Fibroblast of gingiva (primary cell): ENCODE measurements at places on chromosomes 1 and 21.
A peak's percentile ranks its signal among the peaks of the same experiment; 100 is the strongest.

- no peak for DNase-seq
These were observed 9.3 kb downstream of the CDC14A start for GRCh38 chr1:100361511-100362089.

GRCh38 chr1:111203681-111204200 lies 3.3 kb upstream of the DENND2D start:
- DNase-seq: peak; percentile 40

DNA sequence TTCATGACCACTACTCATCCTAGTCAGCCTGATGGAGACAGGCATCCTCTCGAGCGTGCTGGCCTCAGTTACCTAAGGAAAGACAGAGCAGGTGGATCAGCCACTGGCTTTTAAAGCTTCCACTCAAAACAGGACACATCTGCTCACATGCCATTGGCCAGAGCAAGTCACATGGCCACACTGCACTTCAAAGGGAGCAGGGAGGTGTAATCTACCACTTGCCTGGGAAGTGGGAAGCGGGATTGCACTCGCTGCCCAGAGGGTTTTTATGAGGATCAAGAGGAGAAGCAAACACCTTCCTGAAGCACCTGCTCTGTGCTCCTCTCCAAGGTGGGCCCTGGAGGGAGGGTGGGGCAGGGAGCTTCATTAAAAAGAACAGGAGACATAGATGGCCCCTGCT lies 108.0 kb downstream of the TAS1R2 start:
- DNase-seq: no peak

DNA sequence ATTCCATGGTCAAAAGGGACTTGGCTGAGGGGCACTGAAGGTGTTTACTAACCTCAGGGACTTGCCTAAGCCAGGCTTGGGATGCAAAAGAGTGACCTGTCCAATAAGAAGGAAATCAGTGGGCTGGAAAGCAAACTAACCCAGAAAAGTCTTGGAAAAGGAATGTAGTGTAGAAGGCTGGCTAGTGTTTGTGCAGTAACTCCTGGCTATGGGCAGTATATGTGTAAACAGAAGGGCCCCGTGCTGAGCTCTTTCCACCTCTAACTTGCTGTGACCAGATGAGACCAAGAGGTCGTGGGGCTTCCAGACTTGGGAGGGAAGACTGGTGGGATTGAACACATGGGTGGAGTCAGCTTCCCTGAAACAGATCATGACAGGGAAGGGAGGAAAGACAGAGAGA lies 4.1 kb downstream of the MINDY1 start:
- no peak for DNase-seq

DNA sequence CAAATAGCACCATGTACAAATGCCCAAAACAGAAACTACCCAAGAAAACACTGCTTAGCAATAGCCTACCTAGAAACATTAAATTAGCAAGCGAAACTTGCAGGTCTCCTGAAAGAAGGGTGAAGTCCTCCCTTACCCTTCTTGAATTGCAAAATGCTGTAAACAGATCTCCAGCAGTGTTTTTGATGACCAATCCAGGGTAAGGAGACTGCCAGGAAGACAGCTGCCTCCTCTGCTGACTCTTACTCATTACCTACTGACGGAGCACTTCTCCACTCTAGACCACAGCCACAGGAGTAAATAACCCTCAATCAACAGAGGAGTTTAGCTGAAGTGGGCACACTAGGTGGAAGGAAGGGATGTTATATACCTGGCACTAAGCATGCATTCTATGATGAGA lies 32.2 kb upstream of the GADD45A start:
- DNase-seq: peak; percentile 88

GRCh38 chr1:200970771-200971427 lies 52.6 kb downstream of the KIF21B start:
- no peak for DNase-seq

- no peak for DNase-seq
These were observed 216.0 kb downstream of the SLC45A1 start for GRCh38 chr1:8533907-8534306.

GRCh38 chr1:2405588-2406295 lies 6.6 kb downstream of the PEX10 start:
- DNase-seq: no peak

GRCh38 chr1:83509301-83509781 lies 489.6 kb downstream of the TTLL7 start:
- no peak for DNase-seq

DNA sequence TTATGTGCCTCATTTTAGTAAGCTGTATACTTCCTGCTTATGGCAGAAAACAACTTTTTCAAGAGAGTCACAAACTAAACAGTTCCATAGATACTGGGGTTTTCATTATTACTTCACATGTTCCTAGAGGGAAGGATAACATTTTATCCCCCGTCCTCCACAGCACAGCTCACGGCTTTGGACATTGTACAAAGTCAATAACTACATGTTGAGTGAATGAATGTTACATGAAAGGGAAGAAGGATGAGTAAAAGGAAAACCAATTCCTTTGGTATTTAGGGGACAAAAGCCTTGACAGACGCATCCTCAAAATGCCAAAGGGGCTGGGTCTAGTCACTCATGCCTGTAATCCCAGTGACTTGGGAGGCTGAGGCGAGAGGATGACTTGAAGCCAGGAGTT lies 14.8 kb downstream of the PI4KB start:
- peak; percentile 57 for DNase-seq

DNA sequence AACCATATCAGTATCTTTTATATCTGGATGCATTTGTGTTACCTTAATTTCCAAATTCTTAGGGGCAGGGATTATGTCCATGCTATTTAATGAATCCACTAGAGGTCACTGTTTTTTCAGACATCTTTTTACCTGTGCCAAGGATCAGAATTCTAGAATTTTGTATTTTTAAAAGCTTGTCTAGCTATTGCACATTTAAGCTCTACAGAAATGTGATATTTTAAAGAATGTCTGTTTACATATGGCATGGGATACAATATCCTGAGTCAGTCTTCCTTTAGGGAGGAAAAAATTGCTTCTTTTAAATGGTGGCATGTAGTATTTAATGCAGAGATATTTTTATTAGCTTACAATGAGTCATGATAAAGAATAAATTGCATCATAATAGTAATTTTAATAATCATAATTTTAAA lies 11.3 kb downstream of the RPAP2 start:
- peak; percentile 11 for DNase-seq

DNA sequence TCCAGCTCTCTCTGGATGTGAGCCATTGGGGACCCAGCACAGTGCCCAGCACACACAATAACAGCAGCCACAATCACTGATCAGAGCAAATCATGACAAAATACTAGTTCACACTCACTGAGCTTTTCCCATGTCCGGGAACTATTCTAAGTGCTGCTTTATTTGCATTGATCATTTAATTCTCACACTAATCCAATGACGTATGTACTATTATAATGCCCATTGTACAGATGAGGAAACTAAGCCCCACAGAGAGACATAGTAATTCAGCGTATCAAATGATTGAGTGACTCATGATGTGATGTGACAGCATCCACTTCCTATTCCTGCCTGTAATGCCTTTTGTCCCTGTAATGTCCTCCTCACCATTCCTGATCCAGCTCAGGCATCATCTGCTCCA lies 1.9 kb upstream of the S100A8 start:
- DNase-seq: no peak

DNA sequence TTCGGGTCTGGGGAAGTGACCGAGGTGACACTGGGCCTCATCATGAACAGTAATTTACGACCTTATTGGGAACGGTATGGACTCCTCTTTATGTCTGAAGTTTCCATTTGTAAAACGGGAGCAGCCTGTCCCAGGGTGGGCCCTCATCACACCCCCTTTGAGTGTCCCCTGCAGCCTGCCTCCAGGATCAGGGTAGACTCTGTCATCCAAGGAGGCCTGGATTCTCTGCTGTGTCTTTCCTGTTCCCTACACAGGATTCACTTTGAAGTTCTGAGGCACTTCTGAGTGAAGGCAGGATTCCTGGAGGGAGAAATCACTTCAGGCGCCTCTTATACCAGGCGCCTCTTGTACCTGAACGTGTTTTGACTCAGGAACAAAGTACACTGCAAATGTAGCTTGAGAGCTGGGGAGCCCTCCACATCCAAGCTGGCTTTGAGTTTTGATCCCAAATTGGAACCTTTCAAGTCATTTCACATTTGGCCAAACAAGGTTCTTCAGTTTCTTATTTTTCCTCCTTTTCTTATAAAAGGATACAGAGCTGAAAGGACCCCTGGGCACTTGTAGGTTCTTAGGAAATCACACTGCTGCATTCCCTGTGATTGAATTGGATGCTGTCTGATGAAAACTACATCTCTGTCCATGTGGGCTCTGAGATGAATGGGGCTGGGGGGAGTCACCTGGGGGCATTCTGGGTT lies 106.0 kb downstream of the SUSD4 start:
- DNase-seq: no peak

- no peak for DNase-seq
These were observed 46.9 kb upstream of the DISP3 start for GRCh38 chr1:11431941-11432507.

GRCh38 chr1:54609301-54609921 lies 13.9 kb downstream of the FAM151A start:
- no peak for DNase-seq

DNA sequence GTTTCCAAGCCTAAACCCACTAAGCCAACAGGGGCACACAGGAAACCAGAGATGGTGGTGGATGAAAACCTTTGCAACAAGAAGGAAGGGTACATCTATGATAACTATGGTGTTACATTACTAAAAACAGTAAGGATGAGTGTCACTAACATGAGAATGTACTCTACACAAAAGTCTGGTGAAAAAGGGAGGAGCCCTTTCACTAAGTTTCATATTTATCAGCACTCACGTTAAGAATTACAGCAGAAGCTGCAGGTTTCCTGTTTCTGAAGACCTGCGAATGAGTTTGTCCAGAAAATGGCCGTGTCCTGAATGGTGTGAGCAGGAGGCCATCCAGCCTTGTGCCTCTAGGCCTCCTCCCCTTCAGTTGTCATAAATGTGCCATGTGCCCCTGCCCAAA lies 17.8 kb downstream of the ABCG1 start:
- no peak for DNase-seq

- DNase-seq: no peak
These were observed 80.8 kb upstream of the UBE2U start for GRCh38 chr1:64122588-64122987.

DNA sequence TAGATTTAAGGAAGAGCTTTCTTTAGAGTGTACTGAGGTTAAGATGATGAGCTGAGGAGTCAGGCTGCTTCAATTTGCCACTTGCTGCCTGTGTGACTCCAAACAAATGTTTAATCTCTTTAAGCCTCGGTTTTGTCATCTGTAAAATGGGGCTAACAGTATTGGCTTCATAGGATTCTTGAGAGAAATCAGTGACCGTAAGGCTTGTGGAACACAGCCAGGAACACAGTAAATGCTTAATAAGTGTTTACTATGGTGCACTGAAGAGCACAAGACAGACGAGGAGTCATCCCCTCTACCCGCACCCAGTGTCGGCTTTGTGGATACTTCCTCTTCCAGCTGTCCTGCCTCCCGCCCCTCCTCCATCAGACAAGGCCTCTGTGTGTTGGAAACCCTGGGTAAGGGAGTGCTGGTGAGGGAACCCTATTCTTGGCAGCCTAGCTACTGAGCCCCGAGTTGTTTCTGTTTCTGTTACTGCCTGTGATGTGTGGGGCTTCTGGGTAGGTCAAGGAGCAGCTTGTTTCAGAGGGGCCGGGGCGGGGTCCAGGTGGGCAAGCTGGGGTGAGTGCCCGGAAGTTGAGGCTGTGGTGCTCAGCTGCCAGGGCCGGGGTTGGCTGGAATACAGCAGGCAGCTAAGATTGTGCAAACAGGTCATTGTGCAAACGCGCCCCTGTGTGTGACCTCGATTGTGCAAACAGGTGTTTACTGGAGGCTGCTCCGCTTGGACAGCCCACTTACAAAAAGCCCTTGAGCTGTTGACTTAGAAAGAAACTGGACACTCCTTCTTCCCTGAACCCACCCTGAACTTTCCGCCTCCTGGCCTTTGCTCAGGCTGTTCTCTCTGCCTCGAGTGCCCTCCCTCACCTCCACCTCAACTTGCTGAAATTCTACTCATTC lies 4.0 kb upstream of the CSF3R start:
- DNase-seq: peak; percentile 24

- no peak for DNase-seq
These were observed 6.4 kb downstream of the MAP3K6 start for GRCh38 chr1:27360159-27361043.

DNA sequence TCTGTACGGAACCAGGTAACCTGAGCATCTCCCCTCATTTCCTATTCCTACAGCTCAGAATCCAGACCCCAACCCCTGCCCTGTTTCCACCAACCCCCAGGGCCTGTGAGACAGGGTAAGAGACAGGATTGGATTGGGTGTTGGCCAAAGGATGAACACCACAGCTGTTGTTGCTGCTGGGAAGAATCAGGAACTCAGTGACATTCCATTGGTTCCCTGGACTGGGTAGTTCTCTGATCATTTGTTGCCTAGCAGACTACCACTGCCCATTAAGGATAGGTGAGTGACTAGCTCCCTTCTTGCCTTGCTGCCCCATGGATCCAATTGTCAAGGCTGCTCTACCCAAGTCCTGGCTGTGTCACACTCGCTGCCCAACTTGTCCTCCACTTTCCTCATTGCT lies 10.0 kb downstream of the NCSTN start:
- peak; percentile 6 for DNase-seq

GRCh38 chr1:7366286-7366954 lies 404.7 kb upstream of the VAMP3 start:
- DNase-seq: no peak

GRCh38 chr1:67759066-67759465 lies 74.1 kb downstream of the GADD45A start:
- DNase-seq: no peak

- no peak for DNase-seq
These were observed 735 bp downstream of the CROCC start for GRCh38 chr1:16922466-16922865.

DNA sequence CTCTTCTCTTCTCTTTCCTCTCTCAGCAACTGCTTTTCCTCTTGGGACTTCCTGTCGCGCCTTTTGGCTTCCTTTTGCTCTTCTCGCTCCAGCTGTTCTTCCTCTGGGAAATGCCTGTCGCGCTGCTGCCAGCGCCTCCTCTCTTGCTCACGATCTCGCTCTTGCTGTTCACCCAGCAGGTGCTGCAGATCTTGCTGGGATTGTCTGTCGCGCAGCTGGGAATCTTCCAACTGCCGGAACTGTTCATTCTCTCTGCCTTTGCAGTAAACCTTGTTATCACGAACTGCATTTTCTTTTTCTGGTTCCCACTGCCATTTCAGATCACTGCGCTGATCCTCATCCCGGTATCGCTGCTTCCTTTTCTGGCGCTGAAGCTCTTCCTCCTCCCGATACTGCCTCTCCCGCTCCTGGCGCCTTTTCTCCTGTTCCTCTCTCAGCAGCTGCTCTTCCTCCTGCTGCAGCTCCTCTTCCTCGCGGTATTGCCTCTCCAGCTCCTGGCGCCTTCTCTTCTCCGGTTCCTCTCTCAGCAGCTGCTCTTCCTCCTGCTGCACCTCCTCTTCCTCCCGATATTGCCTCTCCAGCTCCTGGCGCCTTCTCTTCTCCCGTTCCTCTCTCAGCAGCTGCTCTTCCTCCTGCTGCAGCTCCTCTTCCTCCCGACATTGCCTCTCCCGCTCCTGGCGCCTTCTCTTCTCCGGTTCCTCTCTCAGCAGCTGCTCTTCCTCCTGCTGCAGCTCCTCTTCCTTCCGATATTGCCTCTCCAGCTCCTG lies 5.8 kb downstream of the TCHH start:
- no peak for DNase-seq
